ENCODE measurements at places on chromosomes 5 and 9.

- DNase-seq, result no peak
These were observed 305.0 kb downstream of the RAB3C start for GRCh38 chr5:58887721-58888409.

DNA sequence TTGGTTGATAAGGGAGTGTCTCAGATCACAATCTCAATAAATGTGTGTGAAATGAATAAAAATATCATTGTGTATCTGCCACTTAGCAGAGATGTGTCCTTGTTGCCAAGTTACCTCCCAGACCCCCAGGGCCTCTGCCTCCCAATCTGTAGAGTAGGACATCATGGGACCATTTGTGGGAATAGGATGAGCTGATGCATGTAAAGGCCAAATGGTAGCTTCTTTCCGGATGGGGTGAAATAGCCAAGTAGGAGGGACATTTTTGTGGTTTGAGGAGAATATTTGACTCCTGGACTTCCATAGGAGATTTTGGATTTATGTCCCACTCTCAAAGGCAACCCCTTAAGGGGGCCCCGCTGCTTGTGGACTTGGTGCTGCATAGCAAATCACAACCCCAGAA lies 82.6 kb upstream of the HRH2 start:
- DNase-seq, result no peak

DNA sequence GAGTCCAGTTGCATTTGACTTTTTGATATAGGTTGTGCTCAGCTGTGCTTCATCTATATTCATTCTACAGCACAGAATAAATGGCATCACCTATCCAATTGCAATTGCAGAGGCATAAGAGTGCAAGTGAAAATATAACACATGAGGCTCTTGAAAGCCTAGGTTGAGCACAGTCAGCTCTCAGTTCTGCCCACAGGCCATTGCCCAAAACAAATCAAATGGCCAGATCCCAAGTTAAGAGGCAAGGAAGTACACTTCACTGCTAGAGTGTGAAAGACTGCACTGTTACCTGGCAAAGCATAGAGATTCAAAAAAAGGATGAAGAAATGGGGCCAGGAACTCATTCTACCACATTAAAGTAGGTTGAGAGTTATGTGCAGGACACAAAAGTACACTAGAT lies 305.5 kb upstream of the SEMA6A start:
- no peak for DNase-seq

DNA sequence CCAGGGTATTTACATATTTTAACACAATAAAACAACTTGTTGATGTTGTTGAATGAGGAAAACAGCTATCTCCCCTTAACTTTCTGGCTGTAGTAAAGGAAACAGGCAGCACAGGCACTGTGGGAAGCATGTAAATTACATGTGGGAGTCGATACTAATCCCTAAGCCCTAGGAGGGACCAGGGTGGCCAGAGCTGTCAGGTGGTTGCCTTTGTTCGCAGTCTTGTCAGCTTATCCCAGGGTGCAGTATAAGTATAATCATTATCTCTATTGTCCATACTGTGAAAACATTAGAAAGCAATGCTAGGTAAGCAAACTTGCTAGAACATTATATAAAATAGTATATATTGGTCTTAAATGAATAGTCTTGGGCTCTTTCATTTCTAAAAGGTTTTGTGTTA lies 125.6 kb upstream of the RPS23 start:
- DNase-seq, result no peak

GRCh38 chr9:426264-426663 lies 211.6 kb downstream of the DOCK8 start:
- DNase-seq, result no peak

- no peak for DNase-seq
These were observed 2205.1 kb upstream of the C9orf72 start for GRCh38 chr9:29778281-29778849.

DNA sequence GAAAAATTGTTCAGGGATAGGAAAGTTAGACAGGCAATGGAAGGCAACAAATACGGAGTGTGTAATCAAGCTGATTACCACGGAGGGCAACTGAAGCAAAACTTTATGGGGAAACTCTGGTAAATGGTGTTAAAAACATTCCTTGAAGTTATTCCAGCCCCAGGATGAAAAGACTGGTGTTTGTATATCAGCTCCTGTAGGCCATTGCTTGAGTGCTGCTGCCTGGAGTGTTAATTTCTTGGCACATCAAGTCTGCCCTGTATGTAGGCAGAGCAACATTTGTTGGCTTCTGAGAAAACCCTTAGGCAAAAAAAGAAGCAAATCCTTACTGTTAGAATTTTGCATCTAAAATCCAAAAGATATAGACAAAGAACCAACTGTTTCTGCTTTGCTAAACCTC lies 686.5 kb upstream of the ACO1 start:
- DNase-seq, result no peak

- no peak for DNase-seq
These were observed 218.8 kb upstream of the NR4A3 start for GRCh38 chr9:99602854-99603253.

DNA sequence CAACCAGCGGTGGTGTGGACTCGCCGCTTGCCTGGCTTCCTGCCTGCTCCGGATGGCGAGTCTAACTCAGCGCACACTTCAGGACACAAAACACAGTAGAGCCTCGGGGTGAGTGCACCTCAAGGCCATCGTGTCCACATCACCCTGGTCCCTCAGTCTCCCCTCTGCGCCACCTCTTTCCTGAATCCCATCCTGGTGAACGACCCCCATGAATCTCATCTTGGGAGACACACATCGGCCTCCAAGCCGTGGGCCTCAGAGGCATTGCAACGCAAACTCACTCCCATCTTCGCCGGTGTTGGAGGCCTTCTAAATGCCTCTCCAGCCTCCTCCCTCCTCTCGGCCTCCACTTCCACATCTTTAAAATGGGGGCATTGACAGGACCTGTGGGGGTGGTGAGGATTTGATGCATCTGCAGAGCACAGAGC lies 124.3 kb downstream of the COL23A1 start:
- DNase-seq, result no peak

DNA sequence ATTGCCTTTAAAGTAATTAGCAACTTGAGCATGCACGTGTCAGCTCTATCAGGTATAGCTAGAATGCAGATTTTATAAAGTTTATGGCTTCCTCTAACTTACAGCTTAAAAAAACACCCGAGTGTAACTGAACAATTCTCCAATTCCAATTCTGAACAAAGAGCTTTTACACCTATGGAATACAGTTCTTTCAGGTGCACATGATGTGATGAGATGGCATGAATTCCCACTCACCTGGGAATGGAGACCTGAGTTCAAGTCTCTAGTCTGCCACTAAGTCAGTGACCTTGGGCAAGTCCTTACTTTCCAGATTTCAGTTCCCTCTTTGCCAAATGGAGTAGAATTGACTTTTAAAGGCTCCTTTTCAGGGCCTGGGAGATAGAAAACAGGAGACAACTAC lies 1.8 kb downstream of the ZFAND5 start:
- DNase-seq, result no peak

- DNase-seq, result no peak
These were observed 149.7 kb upstream of the RASGRF2 start for GRCh38 chr5:80810425-80810824.

- no peak for DNase-seq
These were observed 34.8 kb upstream of the TMEM250 start for GRCh38 chr9:136153381-136154065.

GRCh38 chr9:95171596-95171995 lies 145.9 kb downstream of the FANCC start:
- no peak for DNase-seq

DNA sequence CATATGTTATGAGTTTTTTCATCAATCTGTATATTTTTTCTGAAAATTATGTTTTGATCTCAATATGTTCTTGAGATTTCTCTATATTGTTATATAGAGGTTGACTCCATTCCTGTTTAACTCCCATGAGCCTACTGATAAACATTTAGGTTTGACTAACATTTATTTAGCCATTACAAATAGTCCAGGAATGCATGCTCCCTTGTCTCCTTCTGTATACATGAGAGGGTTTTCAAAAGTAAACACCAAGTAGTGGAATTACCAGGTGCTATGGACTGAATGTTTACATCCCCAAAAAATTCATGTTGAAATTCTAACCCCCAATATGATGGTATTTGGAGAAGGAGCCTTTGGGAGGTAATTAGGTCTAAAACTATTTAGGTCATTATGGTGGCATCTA lies 3.5 kb upstream of the OR5C1 start:
- no peak for DNase-seq

GRCh38 chr5:133367984-133368383 lies 244.4 kb downstream of the FSTL4 start:
- no peak for DNase-seq

GRCh38 chr5:141413540-141414069 lies 818 bp downstream of the PCDHGA10 start:
- no peak for DNase-seq

DNA sequence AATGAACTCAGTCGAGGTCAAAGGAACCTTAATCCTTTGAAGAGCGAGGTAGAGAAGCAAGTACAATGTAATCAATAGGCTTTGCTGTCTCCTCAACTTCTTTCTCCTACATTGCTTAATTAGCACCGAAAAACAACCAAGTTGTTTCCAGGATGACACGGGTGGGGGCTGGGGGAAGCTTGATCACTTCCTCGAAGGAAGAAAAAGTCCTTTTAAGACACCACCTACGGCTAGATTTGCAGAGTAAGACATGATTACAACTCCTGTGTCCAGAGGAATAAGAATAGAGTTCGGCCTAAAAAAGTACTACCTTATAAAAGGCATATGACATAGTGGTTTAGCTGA lies 811 bp upstream of the ARRDC3 start:
- DNase-seq, result no peak

GRCh38 chr5:121027636-121028035 lies 563.5 kb downstream of the PRR16 start:
- no peak for DNase-seq

DNA sequence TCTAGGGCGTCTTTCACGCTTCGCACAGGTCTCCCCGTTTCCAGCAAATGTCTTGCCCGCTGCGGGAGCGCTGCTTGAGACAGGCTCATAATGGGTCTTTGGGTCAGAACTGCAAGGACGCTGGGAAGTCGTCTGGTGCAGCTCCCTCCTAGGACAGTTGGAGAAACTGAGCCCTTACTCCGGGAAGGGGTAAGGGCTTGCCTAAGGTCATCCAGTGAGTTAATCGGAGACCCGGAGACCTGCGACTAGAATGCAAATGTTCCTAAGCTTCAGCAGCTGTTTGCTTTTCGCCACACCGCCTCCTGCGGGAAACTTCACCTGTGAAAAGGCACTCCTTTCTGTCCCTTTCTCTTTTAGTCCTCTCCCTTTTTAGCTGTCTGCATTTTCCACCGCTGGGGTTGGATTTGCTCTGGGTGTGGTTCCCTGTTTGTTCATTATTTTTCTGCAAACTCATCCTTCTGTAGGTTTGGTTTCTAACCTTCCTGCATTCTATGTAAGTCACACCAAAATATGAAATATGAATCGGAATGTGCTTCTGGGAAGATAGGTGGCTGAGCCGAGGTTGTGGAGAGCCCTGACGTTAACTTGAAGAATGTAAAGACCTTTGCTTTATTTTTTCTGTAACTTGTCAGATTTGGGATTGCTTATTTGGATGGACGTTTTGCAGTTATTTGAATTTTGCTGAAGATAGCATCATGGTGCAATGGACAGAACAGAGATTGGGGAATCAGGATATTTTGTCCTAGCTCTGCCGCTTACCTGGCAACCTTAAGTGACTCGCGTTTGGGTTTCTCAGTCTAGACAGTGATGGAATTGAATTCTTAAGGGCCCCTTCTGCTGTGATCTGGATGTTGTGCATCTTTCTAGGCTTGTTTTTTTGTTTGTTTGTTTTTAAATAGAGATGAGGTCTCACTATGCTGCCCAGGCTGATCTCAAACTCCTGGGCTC lies 909 bp downstream of the SLC36A1 start:
- no peak for DNase-seq

DNA sequence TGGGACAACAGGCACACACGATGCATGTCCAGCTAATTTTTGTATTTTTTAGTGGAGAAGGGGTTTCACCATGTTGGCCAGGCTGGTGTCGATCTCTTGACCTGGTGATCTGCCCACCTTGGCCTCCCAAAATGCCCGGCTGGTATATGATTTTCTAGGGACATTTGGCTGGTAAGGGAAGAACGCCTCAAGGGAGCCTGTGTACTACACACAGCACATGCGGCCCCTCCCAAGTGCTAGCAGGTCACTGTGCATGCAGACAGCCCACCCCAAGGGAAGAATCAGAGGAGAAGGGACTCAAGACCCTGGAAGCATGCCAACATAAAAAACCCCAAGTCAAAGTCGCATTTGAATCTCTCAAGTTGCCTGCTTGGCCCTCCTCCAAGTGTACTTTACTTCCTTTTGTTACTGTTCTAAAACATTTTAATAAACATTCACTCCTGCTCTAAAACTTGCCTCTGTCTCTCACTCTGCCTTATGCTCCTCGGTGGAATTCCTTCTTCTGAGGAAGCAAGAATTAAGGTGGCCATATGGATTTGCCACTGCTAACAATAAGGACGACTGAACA lies 24.3 kb upstream of the OTULINL start:
- no peak for DNase-seq

- no peak for DNase-seq
These were observed 46.5 kb downstream of the P4HA2 start for GRCh38 chr5:132181011-132181629.

DNA sequence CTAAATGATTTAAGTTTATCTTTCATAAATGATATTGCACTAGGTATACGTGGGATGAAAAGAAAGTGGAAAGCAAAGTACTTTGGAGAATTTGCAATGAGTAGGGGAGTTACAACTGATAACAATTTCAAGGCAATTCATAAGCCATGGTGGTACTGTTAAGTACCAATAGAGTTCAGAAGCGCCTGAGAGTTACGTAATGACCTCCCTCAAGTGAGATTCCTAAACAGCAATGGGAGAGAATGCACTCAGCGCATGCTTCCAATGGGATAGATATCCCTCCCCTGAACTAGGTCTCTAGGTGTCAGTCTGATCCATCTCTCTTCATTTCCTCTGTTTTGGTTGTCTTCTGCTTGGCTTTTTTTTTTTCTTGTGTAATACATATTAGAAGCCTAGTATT lies 249.3 kb downstream of the NNT start:
- DNase-seq, result no peak

DNA sequence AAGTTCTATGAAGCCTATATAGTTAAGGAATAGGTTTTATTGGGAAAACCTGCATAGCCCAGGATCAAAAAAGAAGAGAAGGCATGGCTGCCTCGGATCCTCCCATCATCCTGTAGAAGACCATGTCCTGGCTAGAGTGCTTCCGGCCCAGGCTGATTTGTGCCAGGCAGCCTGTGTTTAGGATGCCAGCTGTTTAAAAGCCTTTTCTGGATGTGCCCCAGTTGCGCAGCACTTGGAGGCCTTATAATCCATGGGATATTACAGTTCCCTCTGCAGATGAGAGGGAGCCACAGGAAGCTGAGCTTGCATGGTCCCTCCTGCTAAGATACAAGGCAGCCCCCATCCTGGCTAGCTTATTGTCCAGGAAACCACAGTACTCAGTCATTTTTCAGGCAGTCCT lies 97.9 kb downstream of the CHSY3 start:
- peak; percentile 9 for DNase-seq

GRCh38 chr5:160071516-160071915 lies 47.7 kb downstream of the PWWP2A start:
- DNase-seq, result no peak

DNA sequence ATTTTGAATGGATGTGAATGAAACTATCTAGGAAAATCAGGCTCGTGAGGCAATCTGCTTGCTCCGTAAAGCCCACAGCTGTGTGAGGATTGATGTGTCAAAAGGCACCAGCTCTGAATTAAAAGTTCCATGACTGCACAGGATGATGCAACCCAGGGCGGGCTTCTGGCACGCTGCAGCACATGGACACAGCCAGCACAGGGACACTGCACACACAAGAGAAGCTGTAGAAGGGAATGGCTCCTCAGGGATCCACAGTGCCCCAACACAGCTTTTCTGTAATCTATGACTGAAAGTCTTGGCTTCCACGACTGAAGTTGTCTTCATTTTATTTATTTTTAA lies 151.0 kb downstream of the GCNT1 start:
- peak; percentile 81 for DNase-seq

Data from fibroblast of upper back skin (primary cell).